Panc1 (cell line): ENCODE measurements at places on chromosomes 5 and 9. TPM values are rescaled to one million over a fixed set of nuclear protein-coding genes. Genes with fewer than 3 reads are reported as not detected.

CCL21 gene
- total RNA-seq = not detected

PCDHGA5 gene
- 0.67 TPM for total RNA-seq

HAVCR2 gene
- not detected for total RNA-seq

NME5 gene
- total RNA-seq = 1.7 TPM

PCSK5 gene
- total RNA-seq = 0.21 TPM

TMEM174 gene
- not detected for total RNA-seq

SLC46A2 gene
- total RNA-seq = not detected

PCDHB9 gene
- 1.8 TPM for total RNA-seq

UNC13B gene
- total RNA-seq = 35.2 TPM

CEP78 gene
- 25.2 TPM for total RNA-seq

FAM153A gene
- total RNA-seq = not detected

PCDHB8 gene
- 7.6 TPM for total RNA-seq

SPINK4 gene
- not detected for total RNA-seq

TMEFF1 gene
- total RNA-seq = 2.2 TPM

LRRC19 gene
- not detected for total RNA-seq

IRF1 gene
- 48.9 TPM for total RNA-seq

FCHSD1 gene
- 32.8 TPM for total RNA-seq

TIMD4 gene
- total RNA-seq = not detected

PRR16 gene
- not detected for total RNA-seq

NUTM2F gene
- not detected for total RNA-seq

PCDHGA12 gene
- 0.21 TPM for total RNA-seq

SPINK7 gene
- total RNA-seq = not detected

TAF11L5 gene
- not detected for total RNA-seq

GGTA1 gene
- not detected for total RNA-seq

CCDC180 gene
- 2.9 TPM for total RNA-seq

ASPN gene
- total RNA-seq = not detected
